ENCODE measurements at places on chromosomes 2 and 18.

DNA sequence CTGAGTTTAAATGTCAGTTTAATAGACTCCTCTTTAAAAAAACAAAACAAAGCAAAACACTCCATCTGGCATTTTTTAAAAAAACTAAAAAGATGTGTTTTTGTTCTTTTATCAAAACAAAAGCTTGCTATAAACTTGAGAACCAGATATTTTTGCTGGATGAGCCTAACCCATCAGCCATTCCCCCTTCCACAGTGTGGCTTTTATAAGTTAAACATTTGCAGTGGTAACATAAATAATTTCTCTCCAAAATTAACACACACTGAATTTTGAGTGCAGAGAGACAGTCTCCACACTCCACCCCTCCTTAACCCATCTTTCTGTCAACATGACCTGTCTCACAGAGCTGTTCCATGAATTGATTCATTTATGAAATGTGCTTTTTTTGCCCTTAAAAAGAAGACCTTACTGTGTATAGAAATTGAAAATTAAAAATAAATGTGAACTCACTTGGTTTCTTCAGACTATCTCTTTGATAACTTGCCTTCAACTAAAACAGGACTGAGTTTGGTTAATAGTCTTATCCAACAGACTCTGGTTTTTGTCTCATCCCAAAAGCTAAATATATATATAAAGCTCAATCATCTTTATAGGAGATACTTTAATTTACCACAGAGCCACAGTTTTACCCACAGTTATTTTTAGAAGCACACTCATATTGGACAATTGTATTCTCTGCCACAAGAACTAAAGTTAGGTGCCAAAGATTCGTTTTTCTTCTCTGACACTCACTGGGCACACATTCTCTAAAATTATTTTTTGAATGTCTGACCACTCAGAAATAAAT, 64.8 kb upstream of the STK39 start:
- DNase-seq, result no peak

- no peak for DNase-seq
These were observed 47.5 kb downstream of the ATP8B1 start for GRCh38 chr18:57755473-57756067.

DNA sequence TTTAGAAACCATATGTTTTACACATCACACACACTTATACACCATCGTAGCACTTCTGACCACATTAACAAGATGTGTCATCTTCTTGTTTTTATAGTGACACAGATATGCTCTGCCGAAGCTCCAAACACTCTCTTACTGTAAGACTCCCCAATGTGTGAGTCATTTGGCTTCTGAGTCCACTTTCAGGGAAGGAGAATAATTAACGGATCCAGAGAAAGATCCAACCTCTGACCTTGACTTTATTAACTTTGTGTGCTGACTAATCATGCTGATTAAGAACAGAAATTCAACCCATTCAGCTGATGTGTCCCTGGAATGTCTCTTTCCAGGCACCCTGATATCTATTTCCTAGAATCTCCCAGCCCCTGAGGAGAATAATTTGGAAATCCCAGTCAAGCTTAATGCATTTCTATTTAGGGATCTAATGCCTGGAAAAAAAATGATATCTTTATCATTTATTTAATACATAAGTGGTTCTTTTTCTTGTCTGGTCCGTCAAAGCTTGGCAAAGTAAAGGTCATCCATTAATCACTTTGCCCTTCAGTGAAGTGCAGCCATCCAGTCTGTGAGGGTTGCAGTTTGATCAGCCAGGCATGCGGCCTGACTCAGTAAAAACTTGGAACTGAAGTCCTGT, 615.8 kb upstream of the SYT4 start:
- DNase-seq, result no peak

DNA sequence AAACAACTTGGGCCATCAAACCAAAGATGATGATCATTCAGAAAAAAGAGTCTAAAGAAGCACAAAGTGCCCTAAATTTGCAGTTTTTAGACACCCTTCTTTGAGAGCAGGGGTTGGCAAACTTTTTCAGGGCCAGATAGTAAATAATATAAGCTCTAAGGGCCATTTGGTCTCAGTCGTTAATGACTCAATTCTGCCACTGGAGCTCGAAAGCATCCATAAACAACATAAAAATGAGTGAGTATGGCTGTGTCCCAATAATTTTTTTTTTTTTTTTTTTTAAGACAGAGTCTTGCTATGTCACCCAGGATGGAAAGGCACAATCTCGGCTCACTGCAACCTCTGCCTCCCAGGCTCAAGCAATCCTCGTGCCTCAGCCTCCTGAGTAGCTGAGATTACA, 152.3 kb downstream of the DTNB start:
- no peak for DNase-seq

DNA sequence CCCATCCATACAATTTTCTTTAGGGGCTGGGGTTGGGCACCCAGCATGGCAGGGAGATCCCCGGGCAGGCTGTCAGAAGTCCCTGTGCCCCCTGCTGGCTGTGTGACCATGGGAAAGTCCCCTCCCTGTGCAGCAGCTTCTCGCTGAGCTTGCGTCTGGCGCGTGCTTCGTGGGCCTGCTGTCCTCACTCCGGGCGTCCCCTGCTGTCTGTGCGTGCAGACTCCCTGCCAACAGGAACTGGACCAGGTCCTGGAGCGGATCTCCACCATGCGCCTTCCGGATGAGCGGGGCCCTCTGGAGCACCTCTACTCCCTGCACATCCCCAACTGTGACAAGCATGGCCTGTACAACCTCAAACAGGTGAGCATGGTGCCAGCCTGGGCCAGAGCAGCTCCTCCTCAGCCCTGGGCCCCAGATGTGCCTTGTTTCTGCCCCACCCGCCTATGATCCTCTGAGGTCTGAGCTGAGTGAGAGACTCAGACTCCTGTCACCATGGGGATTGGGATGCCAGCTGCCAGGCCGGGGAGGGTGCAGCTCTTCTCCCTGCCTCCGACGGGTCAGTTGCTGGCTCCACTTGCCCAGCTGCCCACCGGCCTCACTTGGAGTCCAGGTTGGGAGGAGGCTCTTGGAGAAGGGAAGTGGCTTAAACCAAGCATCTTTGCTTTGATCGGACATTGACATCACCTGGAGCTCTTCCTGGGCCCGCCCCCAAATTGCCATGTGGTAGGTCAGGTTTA, 28.6 kb downstream of the IGFBP2 start:
- DNase-seq, result peak; percentile 33

GRCh38 chr2:28325567-28326468, 66.8 kb upstream of the FOSL2 start:
- DNase-seq, result no peak

- DNase-seq, result no peak
These were observed 361 bp upstream of the HAT1 start for GRCh38 chr2:171921970-171922229.

- no peak for DNase-seq
These were observed 29.1 kb downstream of the SLC4A3 start for GRCh38 chr2:219656526-219656925.

- DNase-seq, result no peak
These were observed 603.6 kb downstream of the CPS1 start for GRCh38 chr2:211159972-211160371.

GRCh38 chr2:230158468-230158867, 61.3 kb downstream of the SP110 start:
- no peak for DNase-seq

- peak; percentile 92 for DNase-seq
These were observed 22.0 kb downstream of the SMAD7 start for GRCh38 chr18:48928787-48929186.

GRCh38 chr18:50199346-50199855, 4.5 kb upstream of the MYO5B start:
- no peak for DNase-seq

- DNase-seq, result no peak
These were observed 845 bp upstream of the MYCN start for GRCh38 chr2:15939556-15939853.

GRCh38 chr2:68319398-68320117, at the start of gene CNRIP1:
Gene CNRIP1 (minus strand): TSS chr2:68319949. CDS start chr2:68319400, 549 bp downstream.
- DNase-seq, result peak; percentile 88
